Stromal cell of bone marrow (primary cell): ENCODE measurements at places on chromosomes 13 and 19.

- no peak for DNase-seq
Measured at GRCh38 chr19:596263-596655, 6.6 kb downstream of the HCN2 start.

DNA sequence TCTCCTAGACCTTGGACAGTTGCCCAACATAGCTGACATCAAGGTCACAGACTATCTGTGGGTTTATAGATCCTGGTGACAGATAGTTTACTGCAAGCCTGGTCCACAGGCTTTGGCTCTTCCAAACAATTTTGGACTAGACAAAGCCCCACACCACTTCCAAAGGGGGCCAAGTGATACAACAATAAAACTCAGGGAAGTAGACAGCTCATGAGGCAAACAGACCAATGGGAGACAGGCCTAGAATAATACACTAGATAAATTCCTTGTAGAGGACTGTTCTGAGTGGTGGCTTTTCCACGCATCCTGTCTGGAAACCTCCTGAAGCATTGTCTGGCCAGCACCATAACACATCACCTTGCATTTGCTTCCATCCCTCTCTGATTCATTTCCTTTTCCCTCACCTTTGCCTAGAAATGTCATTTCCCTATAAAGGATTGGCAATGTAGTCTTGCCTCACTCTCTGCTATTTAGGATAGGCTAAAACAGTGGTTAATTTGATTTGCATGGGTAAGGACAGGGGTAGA lies 284.2 kb downstream of the POU4F1 start:
- no peak for DNase-seq

DNA sequence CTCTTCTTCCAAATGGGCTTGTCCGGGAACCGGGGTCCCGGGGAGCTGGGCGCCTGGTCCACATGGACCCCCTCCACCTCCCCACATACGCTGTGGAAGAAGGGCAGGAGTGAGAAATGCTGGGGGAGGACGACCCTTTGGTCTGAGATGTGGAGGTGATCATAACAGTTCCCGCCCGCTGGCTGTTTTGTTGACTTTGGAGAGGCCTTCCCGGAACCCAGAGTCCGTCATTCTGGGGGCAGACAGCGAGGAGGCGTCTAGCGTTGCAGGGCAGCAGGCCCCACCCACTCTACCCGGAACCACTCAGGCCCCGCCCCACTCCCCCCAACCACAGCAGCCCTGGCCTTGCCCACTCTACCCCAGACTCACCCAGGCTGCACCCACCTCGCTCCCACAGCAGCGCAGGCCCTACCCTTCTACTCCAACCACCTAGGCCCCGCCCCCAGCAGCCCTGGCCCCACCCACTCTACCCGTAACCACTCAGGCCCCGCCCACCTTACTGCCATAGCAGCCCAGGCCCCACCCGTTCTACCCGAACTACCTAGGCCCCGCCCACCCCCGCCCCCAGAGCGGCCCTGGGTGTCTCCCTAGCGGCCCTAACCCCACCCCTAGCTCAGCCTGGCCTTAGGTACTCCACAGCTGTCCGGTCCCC lies 7.1 kb downstream of the GPR108 start:
- no peak for DNase-seq

DNA sequence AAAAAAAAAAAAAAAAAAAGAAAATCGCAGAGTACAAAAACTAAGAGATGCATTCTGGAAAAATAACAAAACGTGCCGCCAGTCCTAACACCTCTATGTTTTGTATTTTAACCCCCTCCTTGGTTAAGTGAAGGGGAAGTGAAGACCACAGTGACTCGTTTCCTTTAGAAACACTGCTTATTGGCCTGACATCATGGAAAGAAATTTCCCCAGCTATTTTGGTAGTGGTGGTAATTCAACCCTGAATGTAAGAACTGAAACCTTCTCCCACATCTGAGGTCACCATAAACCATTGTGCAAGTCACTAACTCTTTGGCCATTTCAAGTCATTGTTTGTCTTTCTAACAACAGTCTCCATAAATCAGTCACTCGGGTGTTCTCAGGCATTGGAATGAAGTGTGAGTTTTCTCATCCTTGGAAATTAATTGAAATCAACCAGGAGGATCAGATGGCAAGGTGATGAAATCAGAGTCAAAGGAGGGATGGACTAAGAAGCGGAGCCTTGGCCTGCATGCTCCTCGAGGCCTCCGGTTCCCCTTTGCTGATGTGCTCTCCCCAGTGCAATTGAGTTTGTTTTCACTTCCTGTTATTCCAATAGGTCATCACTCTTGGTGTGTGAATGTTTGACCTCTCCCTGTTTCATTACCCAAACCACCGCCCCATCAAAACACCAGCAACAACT lies 443.9 kb downstream of the FGF9 start:
- no peak for DNase-seq

GRCh38 chr19:30073152-30074000 lies 131.3 kb downstream of the URI1 start:
- no peak for DNase-seq
